ENCODE measurements at places on chromosomes 2 and 18.

DNA sequence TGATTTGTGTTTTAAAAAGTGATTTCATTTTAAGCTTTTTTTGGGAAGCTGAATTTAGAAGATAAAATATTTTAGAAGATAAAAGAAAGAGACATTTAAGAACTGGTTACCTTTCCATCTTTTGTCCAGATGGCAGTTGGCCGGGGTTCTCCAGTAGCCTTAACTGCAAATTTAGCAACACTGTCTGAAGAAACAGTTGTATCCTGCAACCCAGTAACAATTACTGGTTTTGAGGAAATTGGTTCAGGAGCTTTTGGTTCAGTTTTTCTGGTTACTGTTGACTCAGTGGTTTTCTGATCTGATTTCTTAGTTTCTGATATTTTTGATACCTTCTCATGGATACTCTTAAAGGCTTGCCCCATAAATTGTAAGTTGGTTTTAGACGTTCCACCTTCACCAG lies 49.9 kb downstream of the PLEKHA3 start:
- DNase-seq: no peak

DNA sequence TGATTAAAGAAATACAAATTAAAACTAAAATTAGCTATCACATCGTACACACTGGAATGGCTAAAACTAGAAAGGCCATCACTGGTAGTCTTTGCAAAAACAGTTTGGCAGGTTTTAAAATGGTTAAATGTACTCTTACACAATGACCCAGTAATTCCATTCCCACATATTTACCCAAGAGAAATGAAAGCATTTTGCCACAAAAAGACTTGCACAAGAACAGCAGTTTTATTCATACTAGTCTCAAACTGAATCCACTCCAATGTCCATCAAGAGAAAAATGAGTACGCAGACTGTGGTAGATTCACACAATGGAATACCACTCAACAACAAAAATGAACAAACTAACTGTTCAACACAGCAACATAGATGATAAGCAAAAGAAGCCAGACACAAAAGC lies 29.1 kb downstream of the SP140L start:
- DNase-seq: peak; percentile 18

DNA sequence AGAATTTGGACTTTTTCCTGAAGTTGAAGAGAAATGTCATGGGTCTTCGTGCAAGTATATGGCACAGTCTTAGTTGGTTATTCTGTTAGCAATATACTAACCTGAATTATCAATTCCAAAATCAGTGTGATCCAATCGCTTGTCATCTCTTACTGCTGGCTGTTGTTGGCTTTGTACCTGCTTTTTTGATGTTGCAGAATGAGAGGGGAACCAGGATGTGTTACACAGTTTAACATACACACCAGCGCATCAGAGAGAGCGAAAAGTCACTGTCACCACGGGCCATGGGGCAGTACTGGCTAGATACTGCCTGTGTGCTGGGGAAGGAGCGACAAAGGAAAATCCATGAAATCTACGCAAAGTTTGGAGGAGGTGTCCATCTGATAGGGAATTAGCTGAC lies 59.3 kb upstream of the SPP2 start:
- no peak for DNase-seq

- DNase-seq: no peak
Measured at GRCh38 chr2:95300450-95300849, 3.3 kb downstream of the KCNIP3 start.

GRCh38 chr2:186820303-186820702 lies 28.7 kb downstream of the ZSWIM2 start:
- no peak for DNase-seq

DNA sequence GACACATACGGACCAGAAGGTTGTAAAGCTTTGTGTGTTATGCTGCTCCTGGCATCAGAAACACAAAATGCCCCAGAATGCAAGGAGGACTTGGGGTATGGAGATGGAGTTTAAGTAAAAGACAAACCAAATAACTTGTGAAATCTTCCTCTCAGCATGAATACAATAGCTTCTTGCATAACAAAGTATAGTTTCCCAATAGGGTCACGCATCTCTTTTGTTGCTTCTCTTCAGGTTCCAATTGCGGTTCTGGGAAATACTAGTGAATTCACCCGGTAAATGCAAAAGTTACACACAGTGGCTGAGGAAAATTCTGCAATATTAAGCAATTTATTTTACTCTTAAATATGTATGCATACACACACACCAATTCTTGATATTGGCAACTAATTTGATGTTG lies 339.2 kb upstream of the EPHA4 start:
- no peak for DNase-seq

GRCh38 chr2:119719261-119719627 lies 40.2 kb downstream of the TMEM177 start:
- no peak for DNase-seq

- no peak for DNase-seq
Measured at GRCh38 chr2:158221063-158222020, 119.7 kb downstream of the UPP2 start.

DNA sequence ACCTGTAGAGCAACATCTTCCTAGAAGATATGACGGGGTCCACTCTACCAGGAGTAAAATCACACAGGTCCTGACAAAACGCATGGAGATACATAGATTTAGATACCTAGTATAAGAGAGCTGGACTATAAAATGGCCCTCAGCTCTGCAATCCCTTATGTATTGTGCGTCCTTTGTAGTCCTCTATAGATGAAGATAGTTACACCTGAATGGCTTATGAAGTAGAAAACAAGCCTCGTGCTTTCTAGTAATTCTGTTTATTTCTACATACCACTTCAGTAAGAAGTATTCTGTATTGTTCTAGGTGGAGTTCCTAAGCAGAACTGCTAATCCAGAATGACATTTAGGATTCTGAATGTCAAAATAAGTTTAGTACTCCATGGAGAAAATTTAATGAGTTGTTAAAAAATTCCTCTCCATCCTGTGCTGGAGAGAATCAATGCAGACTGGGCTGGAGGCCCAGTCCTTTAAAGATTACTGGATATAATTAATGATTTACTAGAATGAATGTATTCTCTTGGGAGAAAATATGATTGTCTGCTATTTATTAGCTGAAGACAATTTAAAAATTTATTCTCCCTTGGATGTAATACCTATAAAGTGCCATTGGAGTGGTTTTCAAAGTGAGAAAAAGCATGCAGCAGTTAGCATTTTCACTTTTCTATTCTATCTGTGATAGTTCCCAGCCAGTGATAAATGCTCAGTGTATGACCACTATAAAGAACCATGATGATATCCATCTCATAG lies 147.3 kb upstream of the UNC80 start:
- DNase-seq: no peak

- no peak for DNase-seq
Measured at GRCh38 chr2:67667054-67667908, 270.1 kb downstream of the ETAA1 start.

DNA sequence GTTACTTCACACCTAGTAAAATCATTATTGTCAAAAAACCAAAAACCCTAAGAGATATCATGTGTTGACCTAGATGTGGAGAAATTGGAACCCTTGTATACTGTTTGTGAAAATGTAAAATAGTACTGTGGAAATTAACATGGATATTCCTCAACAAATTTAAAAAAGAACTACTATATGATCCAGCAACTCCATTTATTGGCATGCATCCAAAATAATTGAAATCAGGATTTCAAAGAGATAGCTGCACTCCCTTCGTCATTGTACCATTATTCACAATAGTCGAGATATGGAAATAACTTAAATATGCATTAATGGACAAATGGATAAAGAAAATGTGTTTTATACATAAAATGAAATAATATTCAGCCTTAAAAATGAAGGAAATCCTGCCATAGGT lies 105.3 kb upstream of the ZC3H15 start:
- no peak for DNase-seq

DNA sequence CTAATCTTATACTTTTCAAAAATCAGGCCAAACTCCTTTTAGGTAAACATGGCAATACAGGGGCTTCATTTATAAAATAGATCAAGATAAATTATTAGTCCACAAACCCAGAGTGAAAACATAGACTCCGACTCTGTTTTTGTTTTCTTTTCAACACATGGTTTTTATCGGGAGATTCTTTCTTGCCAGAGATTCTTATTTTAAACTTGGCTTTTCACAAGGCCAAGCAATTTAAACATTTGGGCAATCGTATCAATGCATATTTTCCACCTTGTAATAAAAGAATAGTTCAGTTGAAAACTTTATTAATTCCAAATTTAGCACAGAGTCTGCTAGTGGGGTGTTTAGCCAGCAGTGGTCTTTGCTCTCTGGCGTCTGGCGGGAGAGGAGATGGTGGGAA lies 71.9 kb downstream of the SOX11 start:
- DNase-seq: no peak

DNA sequence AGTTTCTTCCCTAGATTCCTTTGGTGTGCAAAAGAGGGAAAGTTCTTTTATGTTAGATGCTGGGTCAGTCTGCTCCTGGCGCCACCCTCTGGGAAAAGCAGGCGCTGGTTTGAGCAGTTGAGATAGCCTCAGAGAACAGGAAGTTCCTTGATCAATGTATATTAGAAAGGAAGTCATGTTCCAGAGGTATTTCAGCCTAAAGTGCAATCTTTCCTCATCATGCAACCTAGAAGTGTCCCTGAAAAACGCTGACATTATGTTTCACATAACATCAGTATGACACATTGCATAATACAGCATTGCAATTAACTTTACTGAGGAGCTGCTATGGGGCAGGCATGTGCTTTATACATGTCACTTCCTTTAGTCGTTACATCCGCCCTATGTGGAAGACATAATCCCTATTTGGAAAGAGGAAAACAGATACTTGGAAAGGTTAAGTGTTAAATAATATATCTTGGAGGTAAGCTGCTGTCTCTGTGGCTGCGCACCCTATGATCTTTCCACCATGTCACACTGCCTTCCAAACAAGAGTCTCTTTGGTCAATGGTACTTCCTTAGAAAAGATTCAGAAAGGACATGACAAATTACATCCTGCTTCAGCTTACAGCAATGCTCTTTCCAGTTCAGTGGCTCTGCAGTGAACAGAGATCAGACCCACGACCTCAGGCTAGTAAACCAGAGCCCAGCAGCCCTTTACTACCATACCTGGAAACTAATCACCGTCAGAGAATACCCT lies 369.7 kb downstream of the RAD51AP2 start:
- no peak for DNase-seq

- DNase-seq: no peak
Measured at GRCh38 chr2:241067501-241068135, 34.5 kb downstream of the MTERF4 start.

DNA sequence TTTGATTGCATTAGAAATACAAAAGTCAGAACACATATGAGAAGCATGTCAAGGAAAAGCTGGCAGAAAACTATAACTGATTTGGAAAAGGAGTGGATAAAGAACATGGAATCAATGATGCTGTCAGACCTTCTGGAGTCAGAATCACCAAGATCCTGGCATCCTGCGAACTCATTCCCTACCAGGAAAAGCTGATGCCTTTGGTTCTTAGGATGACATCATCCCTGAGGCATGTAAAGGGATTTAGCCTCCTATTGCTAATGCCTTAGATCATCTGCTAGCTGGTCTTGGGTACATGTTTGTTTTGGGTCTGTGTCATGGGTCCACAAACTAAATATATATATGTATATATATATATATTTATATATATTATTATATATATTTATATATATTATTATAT lies 680.7 kb downstream of the EPHA4 start:
- peak; percentile 76 for DNase-seq

DNA sequence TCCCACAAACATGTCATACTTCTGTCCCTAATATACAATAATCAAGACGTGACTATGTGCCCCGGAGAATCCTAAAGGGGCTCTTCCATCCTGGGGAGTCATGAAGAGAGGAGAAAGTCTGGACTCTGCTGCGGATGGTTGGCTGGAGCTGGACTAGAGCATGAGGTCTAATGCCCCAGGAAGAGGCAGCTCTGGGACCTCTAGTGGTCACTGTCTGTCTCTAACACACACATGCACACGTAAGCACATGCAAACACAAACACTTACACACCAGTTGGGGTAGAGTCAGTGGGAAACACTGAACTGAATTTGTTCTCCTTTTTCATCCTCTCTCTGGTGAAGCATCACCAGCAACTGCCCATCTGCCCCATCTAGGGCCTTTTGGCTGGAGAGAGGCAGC lies 271.6 kb downstream of the TDRD15 start:
- no peak for DNase-seq

DNA sequence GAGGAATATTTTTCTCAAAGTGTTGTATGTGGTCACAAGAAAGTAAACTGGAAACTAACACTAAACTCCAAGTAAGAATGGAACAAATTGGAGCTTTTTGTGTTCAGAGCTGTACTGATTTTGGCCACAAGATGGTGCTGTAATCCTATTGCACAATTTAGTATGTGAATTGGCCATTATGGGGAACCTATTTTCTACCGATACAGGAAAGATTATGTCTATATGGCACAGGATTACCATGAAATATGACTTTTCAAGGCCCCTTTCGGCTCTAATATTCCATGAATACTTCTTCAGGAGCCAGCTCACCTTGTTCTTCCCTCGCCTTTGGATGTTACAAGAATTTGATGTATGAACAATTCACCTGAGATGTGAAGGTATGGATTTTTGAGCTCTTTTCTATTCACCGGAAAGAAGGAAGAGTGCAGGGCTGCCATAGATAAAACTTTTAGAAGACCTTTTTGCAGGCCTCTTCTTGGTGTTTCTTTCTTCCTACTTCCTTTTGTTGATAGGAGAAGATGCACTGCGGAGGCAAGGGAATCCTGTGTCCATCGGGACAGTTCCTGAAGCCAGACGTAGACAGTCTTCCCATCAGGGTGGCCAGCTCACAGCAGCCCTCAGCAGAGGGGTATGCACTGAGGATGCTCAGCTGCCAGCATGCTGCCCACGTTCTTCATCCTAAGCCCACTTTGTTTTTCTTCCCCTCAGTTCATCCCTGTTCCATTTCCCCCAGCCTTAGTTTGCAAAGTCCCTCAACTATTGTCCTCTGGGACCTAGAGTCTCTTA lies 13.3 kb downstream of the MRPL44 start:
- peak; percentile 11 for DNase-seq

GRCh38 chr2:96877631-96878092 lies 7.8 kb upstream of the SEMA4C start:
- DNase-seq: no peak

DNA sequence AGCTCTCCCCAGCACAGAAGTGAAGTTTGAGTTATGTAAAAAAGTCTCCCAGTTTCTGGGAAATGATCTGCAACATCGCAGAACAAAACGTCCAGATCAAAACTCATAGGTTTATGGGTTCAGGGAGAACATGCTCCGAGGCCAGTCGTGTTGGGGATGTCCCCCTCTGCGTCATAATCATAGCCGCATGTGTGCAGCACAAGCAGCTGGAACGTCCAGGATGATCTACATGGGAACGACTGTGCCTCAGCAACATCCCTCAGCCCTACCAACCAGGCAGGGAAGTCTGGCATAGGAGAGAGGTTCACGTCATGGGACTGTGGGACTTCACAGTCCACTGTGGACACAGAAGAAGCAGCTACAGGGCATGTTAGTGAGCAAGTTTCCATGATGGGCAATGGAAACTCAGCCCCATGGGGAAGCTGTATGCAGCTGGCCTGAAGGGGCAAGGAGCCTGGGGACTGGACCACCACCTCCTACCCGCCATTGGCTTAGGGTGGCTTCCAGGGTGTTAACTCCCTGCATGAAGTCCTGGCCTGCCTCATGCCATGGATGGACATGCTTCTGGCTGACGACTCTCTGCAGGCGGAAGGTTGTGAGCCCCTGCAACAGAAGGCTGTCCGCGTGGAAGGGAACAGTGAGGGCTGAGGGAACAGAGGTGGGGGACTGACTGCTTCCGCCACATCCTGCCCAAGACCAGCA lies 96.9 kb downstream of the COPS8 start:
- no peak for DNase-seq

All from non-pigmented ciliary epithelial cell (primary cell).